Transverse colon (tissue), 4 donors: ENCODE measurements at places on chromosomes 4 and X. TPM values are rescaled to one million over a fixed set of nuclear protein-coding genes. Genes with fewer than 3 reads are reported as not detected.

Gene NCAPG
- 0.48 TPM for total RNA-seq

Gene DGKK
- total RNA-seq: not detected

Gene NXF2B
- not detected for total RNA-seq

Gene SPANXN3
- total RNA-seq: not detected

Gene UGT8
- total RNA-seq: 60.5 TPM

Gene MAGEA12
- total RNA-seq: not detected

- peak; percentile 41 for DNase-seq
Observed at GRCh38 chrX:10121787-10122186, 35.0 kb upstream of the CLCN4 start.

GRCh38 chrX:22650691-22651090 lies 349.1 kb upstream of the DDX53 start:
- no peak for DNase-seq

- DNase-seq: no peak
Observed at GRCh38 chr4:100981447-100982204, 365.7 kb downstream of the PPP3CA start.

DNA sequence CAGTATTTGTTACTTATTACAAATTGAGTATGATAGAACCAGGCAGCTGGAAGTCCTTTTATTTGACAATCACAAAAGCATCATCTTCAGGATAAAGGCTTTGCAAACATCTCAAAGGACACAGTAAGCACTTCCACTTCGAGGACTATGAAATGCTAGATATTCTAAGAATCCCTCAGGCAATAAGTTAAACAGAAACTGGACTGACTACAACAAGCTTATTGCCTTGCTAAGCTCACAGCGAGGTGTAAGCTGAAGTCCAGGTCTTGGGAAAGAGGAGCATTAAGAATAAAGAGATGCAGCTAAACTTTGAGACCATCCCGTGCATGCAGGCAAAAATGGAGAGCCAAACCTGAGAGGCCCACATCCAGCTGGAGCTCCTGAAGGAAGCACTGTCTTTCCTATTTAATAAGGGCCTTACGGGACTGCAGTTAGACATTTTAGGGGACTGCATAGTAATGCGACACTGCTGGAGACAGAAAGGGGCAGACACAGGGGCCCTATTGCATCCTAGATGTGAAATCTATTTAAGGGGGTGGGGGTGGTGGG lies 38.7 kb downstream of the DCHS2 start:
- no peak for DNase-seq

- no peak for DNase-seq
Observed at GRCh38 chr4:3819210-3819919, 53.2 kb downstream of the ADRA2C start.

GRCh38 chr4:78781924-78782323 lies 5.8 kb downstream of the BMP2K start:
- DNase-seq: no peak

DNA sequence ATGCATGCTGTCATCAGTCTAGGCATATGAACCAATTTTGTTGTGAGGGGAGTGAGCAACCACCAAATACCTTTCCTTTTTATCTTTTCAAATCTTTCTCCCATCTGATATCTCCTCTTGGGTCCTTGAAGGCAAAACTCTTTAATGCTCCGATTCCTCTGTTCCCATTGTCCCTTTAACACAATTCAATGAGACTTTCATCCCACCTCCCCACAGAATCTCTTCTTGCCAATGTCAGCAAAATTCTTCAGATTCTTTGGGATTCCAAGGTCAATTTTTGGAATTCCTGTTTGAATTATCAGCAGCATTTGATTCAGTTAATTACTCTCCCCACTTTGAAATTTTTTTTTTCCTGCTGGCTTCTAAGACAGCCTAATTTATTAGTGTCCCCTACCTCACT lies 232.7 kb downstream of the COX7B2 start:
- DNase-seq: no peak

GRCh38 chrX:68307769-68308168 lies 125.5 kb downstream of the OPHN1 start:
- DNase-seq: no peak

DNA sequence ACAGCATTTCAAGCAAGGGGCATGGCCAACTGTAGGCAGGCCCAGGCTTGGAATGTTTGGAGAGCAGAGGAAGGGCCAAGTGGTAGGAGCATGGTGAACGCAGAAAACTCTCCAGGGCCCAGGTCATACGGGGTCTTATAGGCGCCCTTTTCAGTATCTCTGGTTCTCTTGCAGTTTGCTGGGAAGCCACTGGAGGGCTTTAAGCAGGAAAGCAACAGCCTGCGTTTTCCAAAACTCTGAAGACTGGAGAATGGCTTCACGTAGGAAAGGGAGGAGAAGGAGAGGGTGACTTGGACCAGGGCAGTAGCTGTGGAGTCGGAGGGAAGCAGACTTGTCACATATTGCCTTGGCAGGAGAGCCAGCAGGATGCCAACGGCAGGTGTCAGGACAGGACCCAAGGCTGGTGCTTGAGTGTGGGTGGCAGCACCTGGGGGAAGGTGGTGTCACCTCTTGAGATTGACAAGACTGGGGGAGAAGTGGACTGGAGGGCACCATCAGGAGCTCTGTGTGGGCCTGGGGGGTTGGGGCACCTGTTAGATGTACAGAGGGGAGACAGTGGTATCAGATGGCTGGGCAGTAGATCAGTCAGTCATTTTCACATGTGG lies 21.9 kb downstream of the TKTL1 start:
- no peak for DNase-seq

DNA sequence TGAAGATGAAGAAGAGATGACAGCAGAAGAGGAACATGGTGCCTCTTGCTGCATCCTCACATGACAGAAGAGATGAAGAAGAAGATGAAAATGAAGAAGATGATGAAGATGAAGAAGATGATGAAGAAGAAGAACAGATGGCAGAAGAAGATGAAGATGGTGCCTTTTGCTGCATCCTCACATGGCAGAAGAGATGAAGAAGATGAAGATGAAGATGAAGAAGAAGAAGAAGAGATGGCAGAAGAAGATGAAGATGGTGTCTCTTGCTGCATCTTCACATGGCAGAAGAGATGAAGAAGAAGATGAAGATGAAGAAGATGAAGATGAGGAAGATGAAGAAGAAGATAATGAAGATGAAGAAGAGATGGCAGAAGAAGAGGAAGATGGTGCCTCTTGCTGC lies 63.7 kb upstream of the HPF1 start:
- no peak for DNase-seq

DNA sequence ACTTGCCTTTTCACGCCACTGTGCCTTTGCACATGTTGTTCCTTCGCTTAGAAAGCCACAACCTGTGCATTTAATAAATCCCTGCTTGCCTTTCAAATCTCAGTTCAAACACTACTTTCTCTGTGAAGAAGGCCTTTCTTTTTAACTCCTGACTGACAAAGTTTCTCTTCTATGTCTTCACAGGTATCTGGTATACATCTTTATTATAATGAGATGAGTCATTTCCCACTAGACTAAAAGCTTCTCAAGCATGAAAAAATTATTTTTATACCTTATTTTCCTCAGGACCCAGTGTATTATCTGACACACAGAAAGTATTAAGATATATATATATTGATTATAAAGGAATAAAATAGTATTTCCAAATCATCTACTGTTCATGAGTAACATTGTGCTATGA lies 189.9 kb downstream of the TBCK start:
- DNase-seq: no peak

- no peak for DNase-seq
Observed at GRCh38 chr4:172978848-172979247, 189.8 kb upstream of the GALNT7 start.

DNA sequence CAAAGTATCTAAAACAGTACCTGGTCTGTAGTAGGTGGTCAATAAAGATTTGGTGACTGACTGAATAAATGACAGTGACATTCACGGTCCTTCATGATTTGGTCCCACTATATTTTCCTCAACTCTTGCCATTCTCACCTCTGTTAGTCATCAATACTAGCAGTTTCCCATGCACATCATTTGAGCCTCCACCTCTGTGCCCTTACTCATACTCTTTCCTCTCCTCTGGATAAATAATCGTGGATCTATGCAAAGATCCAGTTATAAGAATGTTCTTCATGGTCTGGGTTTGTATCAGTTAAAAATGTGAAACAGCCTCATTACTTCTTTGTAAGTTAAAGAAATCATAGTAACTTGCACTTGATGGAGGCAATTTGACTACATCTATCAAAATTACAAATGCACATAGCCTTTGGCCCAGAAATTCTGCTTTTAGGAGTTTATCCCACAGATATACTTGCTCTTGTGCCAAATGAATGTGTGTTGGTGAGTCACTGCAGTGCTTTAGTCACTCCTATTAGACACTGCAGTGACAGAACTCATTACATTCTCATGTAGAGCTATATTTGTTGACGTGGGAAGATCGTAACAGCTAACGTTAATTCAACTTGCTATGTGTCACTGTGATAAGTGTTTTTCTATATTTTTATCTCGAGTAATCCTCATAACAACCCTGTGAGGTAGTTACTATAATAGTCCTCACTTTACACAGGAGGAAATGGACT lies 121.9 kb upstream of the SMIM10 start:
- no peak for DNase-seq

DNA sequence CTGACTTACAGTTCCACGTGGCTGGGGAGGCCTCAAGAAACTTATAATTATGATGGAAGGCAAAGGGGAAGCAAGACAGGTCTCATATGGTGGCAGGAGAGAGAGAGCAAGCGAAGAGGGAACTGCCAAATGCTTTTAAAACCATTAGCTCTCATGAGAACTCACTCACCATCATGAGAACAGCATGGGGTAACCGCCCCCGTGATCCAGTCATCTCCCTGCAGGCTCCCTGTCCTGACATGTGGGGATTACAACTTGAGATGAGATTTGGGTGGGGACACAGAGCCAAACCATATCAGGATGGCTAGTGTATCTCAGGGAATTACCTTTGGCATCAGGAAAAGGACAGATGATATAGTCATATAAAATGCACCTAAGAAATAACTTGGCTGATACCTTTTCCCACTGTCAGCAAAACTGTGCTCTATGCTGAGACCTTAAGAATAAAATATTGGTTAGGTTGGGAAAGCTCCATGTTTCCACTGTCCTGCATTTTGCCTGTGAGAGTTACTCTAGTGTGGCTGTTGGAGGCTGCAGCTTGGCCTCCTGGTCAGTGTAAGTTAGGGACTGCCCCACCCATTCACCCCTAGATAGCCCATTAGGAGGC lies 110.3 kb downstream of the UCHL1 start:
- no peak for DNase-seq

GRCh38 chrX:133645977-133646718 lies 230.9 kb upstream of the GPC4 start:
- DNase-seq: no peak

- DNase-seq: no peak
Observed at GRCh38 chr4:26261405-26261804, 59.4 kb upstream of the RBPJ start.

GRCh38 chr4:10353110-10353509 lies 104.1 kb downstream of the ZNF518B start:
- no peak for DNase-seq

DNA sequence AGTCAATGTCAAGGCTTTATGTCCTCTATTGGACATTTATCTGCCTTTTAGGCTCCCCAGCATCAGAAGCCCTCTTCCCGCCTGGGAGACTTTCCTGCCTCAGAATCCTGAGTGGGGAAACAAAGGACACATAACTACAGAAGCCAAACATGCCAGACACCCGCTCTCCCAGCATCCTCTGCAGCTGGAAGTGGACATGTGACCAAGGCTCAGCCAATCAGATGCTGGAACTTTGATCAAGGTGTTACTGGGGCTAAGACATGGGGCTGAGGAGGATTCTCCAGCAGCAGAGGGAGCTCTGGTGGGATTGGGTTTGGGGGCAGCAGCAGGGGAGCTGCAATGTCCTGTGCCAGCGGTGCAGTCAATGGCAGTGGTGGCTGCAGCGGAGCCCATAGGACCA lies 19.5 kb downstream of the SLC2A9 start:
- DNase-seq: no peak

DNA sequence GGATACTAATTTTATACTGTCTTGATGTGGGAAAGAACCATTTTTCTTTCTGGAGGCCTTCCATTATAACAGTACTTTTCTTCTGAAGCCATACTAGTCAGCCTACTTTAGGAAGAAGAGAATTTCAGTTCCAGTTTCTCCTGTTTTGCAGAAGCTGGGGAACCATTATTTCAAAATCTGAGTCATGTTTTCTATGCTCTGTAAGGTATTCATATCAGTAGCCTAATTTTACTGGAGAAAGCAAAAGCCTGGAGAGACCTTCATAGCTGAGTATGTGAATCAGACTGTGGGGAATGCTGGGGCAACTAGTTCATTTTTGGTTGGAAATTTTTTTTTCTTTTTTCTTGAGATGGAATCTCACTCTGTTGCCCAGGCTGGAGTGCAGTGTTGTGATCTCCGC lies 22.4 kb downstream of the AFF1 start:
- DNase-seq: no peak

GRCh38 chr4:153039542-153040185 lies 103.5 kb downstream of the FHDC1 start:
- no peak for DNase-seq

- DNase-seq: no peak
Observed at GRCh38 chr4:23934223-23934622, 44.4 kb upstream of the PPARGC1A start.

DNA sequence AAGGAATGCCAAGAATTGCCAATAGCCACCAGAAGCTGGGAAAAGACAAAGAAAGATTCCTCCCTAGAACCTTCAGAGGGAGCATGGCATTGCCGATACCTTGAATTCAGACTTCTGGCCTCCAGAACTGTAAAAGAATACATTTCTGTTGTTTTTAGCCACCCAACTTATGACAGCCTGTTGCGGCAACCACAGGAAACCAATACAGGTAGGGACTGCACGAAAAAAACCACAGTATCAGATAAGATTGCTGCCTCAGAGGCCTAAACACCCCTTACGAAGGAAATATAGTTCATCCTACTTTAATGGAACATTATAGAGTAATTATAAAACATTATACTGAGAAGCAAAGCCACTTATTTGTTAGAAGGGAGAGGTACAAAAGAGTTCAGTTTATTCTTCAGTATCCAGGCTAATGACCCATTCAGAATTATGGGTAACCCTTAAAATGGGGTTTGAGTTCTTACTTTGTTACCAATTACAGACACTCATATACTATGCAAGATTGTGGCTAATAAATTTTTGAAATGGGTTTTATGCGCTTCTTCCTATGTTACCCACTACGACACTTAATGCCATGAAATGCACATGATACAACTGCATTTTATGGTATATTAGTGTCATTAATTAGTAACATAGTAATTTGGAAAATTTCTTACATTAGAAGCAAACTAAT lies 37.4 kb upstream of the SMIM10L2A start:
- DNase-seq: no peak

DNA sequence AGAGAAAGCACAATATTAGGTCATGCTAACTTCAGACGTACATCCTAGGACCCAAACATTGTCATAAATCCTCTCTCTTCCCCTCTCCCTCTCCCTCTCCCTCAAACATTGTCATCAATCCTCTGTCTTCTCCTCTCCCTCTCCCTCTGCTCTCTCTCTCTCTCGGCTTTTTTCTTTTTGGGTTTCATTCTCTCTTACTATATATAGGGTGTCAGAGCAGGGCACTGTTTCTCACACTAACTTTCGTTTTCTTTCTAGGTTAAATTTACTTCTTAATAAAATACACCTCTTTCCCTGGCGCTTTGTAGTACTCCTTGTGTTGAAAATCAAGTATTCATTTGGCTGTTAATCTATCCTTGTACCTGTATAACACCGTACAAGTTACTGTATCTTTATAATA lies 37.0 kb upstream of the HERC5 start:
- no peak for DNase-seq
